ENCODE measurements at places on chromosomes 7 and 10. TPM values are rescaled to one million over a fixed set of nuclear protein-coding genes. Genes with fewer than 3 reads are reported as not detected.
A peak's percentile ranks its signal among the peaks of the same experiment; 100 is the strongest.

DNA sequence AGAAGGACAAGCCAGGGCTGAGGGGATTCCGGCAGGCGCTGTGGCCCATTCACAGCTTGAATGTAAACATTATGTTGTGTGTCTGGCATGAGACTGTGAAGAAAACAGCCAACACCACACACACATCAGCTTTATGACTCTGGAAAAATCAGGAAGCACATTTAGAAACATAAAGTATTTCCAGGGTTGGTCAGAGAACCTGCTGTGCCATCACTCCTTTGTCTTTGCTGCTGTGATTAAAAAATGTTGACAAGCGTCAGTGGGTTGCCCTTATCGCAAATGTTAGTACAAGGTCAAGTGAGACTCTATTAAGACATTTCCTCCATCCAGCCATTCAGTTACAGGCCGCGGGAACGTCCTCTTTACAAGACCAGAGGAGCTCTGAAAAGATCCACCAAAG is 95.4 kb downstream of the TAX1BP1 start:
- peak; percentile 31 for DNase-seq

DNA sequence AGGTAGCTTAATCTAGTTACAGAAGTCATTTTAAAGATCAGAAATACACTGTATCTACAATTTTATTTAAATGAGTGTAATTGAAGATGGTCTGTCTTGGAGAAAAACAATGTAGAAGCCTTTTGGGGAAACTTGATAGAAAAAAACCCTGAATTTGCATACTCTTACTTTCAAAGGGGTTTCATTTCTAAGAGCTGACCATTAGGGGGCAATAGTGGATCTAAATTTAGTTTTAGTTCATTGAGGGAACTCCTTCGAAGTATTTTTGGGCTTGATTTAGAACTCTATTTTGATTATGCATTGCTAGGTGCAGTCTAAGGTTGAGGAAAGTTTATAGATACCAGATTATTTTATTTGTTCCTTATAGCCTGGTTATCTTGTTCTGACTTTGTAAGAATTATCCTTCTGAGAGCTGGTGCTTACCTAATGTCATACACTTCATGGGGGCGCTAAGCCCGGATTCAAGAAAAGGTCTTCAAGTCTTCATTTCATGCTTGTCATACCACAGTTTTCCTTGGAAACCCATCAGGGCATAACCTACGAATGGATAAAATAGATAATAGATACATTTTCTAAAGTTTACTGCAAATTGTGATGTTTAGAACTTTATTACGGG is 69.1 kb upstream of the MXI1 start:
- DNase-seq = no peak

DNA sequence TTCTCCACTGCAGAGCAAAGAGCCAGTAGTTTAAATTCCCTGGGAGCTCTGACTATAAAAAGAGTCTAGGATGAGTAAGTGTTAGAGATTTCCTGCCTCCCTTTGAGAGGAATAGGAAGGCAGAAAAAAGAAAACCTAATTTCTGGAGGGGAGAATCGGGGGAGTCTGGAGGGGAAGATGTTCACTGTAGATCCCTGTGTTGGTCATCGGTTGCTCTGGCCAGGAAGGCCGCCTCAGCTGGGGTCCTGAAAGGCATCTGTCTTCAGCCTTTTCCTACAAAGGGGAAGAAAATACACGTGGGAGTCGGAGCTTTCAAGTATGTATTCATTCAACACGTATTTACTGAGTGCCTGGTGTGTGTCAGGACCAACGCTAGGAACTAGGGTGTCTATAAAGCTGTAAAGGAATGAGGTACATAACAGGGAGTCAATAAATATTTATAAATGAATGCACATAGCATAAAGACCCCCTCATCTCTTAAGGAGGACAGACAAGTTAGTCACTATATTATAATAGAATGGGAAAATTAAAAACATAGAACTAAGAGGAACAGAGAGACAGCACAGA is 101.1 kb downstream of the ICA1 start:
- no peak for DNase-seq

GRCh38 chr10:79397575-79398303 is 47.7 kb downstream of the ZCCHC24 start:
- DNase-seq = peak; percentile 75

GRCh38 chr7:20330928-20331909 is 519 bp downstream of the ITGB8 start:
- DNase-seq = peak; percentile 38

- no peak for DNase-seq
Measured at GRCh38 chr7:45003789-45004188, 3.8 kb downstream of the CCM2 start.

Gene STEAP1
- 12.0 TPM for total RNA-seq

Gene PDSS1
- total RNA-seq = 6.2 TPM

Gene CDHR3
- total RNA-seq = 2.9 TPM

Gene PON3
- 1.6 TPM for total RNA-seq

Gene HYAL4
- total RNA-seq = not detected
